ENCODE measurements at places on chromosomes 2 and 18.
A peak's percentile ranks its signal among the peaks of the same experiment; 100 is the strongest.

GRCh38 chr2:56590611-56591010 lies 406.8 kb downstream of the CCDC85A start:
- DNase-seq, result no peak

- no peak for DNase-seq
Measured at GRCh38 chr2:42135381-42136312, 33.5 kb upstream of the EML4 start.

GRCh38 chr2:17747684-17748452 lies 5.7 kb downstream of the SMC6 start:
- no peak for DNase-seq

GRCh38 chr2:238162846-238163441 lies 4.2 kb downstream of the ERFE start:
- peak; percentile 75 for DNase-seq

DNA sequence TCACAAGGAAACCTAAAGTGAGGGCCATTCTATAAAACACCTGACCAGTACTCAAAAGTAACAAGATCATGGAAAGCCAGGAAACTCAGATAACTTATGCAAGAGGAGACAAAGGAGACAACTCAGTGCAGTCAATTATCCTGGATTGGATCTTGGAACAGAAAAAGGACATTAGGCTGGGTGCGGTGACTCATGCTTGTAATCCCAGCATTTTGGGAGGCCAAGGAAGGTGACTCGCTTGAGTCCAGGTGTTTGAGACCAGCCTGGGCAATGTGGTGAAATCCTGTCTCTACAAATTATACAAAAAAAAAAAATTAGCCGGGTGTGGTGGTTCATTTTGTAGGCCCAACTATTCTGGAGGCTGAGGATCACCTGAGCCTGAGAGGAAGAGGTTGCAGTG lies 424.5 kb upstream of the SPRED2 start:
- no peak for DNase-seq

DNA sequence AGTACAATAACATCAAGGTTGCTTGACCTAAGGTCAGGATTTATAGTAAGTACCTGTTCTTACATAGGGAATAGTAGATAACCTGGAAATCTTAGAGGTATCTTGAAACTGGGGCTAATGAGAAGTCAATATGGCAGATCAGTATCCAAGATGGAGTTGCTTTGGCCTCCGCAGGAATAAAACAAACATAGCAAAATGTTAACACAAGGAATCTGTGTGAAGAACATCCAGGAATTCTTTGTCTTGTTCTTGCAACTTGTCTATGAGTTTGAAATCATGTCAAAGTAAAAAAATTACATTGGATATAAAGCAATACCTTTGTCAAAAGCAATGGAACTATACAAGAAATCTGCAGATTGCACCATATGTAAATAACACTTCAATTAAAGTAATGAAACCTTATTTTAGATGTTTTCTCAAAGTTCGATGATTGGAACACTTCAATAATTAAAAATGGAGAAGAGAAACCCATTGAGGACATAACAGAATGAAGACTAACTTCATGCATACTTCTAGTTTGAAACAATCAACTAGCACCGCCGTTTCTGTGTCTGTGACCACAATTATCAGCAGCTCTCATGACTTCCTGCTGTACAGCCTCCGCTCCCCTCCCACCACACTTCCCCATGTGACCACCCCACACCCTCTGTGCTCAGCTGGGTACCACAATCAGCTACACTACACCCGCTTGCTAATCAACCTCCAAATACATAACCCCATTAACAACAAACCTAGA lies 27.6 kb downstream of the C2orf76 start:
- no peak for DNase-seq

- no peak for DNase-seq
Measured at GRCh38 chr2:222714361-222715241, 43.1 kb downstream of the MOGAT1 start.

GRCh38 chr2:25303633-25304236 lies 38.0 kb downstream of the DNMT3A start:
- no peak for DNase-seq

DNA sequence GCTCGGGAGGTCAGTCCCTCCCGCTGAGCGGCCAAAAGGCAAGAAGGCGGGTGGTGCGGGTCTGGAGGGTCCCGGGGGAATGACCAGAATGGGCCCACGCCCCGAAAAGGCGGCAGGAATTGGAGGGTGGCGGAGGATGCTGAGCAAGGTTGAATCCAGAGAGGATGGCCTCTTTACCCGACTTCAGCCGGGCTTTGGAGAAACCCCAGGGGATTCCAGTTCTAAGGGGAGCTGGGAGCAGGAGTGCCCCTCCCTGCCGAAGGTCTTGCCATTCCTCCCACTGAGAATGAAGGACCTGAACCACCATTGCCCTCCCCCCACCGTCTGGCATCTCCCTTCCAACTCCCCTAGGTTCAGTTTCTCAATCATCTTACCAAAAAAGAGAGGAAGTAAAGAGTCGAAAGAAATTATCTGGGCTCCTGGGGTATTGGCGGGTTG lies 38.9 kb upstream of the ATP6V1B1 start:
- DNase-seq, result no peak

- DNase-seq, result no peak
Measured at GRCh38 chr2:237322564-237322963, 91.4 kb downstream of the COL6A3 start.

- DNase-seq, result no peak
Measured at GRCh38 chr2:234521536-234521935, 24.7 kb upstream of the ARL4C start.

- no peak for DNase-seq
Measured at GRCh38 chr2:156156580-156156979, 175.9 kb downstream of the NR4A2 start.

DNA sequence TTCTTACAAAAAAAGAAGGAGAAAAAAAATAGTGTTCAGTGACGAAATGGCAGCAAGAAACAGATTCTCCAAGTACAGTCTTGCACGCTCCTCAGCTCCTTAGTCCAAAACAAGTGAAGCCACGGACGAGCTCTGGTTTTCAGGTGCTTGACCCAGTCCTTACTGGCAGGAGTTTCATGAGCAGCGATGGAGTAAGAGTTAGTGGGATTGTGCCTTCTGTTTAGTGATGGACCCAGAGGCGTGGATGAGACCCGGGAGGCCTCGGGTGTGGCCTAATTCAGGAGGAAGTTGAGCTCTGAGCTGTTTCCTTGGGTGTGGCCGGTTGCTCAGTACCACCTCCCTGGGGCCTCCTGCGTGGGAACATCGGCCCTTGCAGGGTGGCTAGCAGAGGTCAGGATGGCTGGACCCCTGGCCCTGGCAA lies 52.0 kb downstream of the KIF5C start:
- DNase-seq, result no peak

DNA sequence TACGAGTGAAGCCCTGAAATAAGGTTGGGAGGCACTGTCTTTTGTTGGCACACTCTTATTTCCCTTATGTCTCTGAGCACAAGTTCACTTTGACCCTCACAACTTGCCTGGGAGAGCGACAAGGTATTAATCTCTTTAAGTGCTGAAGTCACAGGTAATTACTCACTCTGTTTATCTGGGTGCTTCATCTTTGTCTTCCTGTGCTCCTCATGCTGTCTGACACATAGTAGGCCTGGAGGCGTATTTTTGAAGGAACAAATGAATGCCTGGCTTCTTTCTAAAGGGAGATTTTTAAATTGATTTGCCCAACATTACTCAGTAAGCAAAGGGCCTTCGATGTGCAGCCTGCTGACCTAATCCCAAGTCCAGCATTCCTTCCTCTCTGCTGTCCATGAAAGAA lies 507.1 kb upstream of the TNP1 start:
- no peak for DNase-seq

DNA sequence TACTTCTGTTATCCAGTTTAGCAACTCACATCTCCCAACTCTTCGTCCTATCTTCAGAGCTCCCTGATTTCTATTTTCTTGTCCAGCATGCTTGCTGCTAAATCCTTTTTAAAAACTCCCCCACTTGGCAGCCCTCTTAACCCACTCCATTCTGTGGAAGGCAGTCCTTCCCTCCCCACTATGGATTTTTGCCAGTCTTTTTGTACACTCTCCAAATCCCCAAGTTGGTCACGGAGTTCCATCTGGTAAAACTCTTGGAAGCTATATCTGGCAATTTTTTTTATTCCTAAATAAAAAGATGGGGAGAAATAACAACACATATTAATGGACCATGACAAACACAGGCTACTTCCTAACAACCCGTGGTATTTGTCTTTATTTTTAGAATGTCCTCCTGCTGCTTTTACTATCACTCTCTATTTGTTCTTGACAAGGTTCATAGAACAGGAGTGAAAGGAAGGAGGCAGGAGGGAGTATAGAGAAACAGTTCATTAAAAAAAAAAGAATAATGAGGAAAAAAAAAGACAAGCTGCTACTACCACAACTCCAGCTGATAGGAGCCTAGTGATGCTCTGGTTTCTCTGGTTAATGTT lies 120.0 kb upstream of the THSD7B start:
- no peak for DNase-seq

DNA sequence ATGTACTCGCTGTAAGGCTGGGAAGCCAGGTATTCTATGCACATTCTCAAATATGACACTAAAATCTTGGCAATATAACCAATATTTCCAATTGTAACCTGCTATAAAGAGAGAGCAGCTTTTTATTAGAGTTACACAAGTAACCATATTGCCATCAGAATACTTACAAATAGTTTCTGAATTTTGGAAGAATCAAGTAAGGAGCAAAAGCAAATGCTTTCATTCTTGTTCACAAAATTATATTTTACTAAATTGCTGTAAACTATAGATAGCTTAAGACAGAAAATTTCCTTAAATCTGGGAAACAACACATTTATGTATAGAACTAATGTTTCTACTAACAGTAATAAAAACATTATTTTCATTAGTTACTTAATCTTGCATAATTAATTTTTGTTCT lies 77.2 kb downstream of the EFEMP1 start:
- no peak for DNase-seq

DNA sequence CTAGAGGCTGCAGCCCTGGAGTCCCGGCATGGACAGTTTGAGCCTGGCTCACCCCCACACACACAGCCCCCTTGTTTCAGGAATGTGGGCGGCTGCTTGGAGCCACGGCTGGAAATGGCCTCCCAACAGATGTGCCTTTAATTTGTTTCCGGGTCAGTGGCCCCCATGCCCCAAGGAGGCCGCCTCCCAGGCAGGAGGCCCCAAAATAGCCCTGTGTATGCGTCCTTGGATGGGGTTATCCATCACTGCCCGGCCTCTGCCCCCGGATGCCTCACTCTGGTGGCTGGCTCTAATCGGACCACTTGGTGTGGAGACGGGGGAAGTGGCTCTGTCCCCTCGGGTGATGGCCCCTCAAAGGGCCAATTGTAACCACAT lies 151.9 kb upstream of the MYCN start:
- no peak for DNase-seq

DNA sequence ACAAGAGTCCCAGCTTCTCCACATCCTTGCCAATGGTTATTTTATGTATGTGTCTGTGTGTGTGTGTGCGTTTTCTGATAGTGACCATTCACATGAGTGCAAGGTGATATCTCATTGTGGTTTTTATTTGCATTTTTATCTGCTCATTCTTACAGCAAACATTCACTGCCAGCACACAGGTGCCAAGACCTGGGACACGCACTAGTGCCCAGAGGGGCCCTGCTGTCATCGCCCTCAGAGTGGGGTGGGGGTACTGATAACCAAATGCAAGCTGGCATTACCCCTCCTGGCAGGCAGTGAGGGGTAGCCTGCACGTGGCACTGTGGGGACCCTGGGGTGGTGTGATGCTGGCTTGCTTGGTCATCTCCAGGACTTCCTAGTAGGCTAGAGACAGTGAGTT lies 285.4 kb downstream of the LPIN1 start:
- DNase-seq, result no peak

- no peak for DNase-seq
Measured at GRCh38 chr2:6827566-6828298, 38.0 kb downstream of the CMPK2 start.

- peak; percentile 60 for DNase-seq
Measured at GRCh38 chr2:25379535-25379934, 37.8 kb upstream of the DNMT3A start.

DNA sequence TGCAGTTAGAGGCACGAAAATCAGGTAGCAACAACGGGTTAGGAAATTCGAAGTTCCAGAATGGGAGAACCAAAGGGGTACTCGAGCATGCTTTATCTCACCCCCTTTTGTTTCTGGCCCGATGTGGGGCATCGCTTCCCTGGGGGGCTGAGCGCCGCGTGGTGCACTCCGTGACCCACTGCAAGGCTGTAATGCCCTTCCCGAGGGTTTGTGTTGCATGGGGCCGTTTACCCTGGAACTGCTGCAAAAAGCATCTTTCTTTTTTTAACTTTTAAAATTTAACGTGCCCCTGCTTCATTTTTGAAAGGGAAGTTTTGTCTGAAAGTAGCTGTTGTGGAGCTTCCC lies 4.8 kb downstream of the GDF7 start:
- DNase-seq, result no peak

- DNase-seq, result no peak
Measured at GRCh38 chr2:43405829-43406228, 179.4 kb upstream of the ZFP36L2 start.

- peak; percentile 75 for DNase-seq
Measured at GRCh38 chr2:19349911-19350677, 8.3 kb downstream of the OSR1 start.

- DNase-seq, result no peak
Measured at GRCh38 chr2:100957996-100958653, 44.0 kb upstream of the RPL31 start.

DNA sequence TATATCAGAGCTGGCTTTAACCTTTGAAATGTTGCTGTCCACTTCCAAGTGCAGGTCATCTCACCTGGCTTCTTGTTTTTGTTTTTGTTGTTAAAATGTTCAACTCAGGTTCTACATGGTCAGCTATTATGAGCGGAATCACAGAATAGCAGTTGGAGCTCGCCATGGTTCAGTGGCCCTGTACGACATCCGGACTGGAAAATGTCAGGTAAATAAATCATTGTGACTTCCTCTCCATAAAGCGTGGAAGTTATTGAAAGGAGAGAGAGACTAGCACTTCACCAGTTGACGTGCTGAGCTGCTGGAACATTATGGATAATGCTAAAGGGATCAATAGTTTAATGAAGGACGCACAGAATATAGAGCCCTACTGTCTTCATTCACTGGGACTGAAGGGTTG lies 184.6 kb upstream of the BOD1L2 start:
- no peak for DNase-seq

DNA sequence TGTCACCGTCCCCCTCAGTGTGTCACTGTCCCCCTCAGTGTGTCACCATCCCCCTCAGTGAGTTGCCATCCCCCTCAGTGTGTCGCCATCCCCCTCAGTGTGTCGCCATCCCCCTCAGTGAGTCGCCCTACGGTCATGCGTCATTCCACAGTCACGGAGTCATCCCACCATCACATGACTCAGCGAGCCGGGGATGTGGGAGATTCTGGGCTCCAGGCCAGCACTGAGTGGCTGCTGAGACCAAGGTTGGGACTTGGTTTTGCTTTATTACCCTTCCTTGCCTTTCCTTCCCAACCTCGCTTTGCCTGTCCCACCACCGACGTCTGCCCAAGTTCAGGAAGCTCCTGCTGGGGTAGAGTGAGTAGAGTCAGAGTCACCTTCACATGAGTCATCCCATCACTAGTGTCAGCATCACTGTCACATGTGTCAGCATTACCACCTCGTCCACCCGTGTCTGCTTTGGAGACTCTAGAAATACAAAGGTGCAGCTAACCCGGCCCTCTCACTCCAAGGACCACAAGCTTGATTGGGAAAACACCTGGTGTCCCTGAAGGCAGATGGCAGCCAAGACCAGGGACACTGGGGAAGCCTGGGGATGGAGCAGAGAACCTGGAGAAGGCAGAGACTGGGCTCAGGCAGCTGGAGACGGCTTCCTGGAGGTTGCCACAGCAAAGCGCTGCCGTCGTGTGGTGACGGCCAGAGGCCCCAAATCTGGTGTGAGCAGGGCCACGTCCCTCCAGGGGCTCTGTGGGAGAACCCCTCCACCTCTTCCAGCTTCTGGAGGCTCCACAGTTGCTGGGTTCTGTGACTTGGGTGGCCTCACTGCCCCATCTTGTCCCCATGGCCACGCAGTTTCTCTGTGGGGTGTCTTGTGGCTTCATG lies 485.2 kb upstream of the SALL3 start:
- no peak for DNase-seq
